ENCODE measurements at places on chromosomes 2 and 18.

GRCh38 chr2:8380026-8380425, 301.8 kb upstream of the ID2 start:
- DNase-seq, result no peak

GRCh38 chr18:46289463-46289862, 185.3 kb downstream of the HAUS1 start:
- no peak for DNase-seq

DNA sequence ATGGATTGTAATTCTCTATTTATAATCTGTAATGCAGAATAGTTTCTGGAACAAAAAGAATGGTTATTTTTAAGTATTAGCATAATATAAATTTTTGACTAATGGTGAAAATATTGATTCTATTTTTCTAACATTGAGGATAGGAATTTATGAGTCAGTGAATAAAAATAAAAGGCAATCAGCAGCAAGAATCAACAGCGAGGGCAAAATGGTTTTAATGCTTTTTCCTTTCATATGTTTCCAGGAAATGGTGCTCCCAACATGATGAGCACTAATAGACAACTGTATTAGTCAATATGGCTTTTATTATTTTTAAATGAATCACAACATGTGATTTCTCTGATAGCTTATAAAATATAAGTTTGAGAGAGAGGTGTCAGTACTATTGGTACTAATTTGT, 90.7 kb upstream of the TFPI start:
- DNase-seq, result no peak

DNA sequence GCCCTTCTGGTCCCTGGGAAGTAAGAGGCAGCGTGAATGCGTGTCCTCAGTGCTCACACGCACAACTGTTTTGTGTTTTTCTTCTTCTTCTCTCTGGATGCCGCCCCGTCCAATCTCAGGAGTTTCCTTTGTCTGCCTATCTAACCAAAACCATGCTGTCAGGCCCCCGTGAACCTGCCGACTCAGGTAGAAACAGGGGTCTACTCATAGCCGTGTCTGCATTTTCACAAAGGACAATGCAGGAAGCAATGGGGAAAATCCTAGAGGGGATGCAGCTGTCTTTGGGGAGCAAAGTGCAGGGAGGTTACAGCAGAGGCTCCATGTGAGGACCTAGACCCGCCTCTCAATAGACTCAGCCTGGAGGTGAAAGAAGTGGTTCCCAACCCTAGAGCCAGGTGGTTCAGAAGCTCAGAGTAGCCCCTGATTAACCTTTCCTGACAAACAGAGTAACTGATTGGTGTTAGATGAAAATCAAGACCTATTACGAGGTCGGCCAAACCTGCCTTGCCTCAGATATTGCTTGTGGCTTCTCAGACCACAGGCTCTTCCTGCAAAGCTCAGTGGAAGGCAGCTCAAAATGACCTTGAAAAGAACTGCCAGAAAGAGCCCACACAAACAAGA, 49.3 kb downstream of the CD226 start:
- DNase-seq, result no peak

GRCh38 chr2:219272356-219272755, 6.8 kb upstream of the DNAJB2 start:
- no peak for DNase-seq

DNA sequence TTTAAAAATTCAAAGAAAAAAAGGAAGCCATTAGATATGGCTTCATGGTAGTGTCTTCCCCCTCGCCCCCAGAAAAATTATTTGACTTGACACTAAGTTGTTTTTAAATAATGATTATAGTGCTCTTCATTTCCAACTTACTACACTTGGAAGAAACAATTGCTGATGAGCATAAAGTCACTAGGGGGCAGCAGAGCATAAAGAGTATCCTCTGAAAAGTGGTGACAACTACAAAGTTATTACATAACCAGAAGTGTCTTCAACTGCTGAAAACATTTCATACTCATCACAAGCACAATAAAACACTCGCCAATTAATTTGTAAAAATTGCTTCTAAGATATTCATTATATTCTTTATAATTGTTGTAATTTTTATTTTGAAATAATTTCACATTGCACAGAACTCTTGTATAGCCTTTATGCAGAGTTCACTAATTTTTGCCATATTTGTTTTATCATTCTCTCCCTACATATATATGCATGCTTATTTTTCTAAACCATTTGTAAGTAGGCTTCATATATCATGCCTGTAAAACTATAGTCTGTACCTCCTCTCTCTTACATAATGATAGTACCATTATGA, 54.9 kb downstream of the EXOC6B start:
- DNase-seq, result peak; percentile 75

- DNase-seq, result no peak
Measured at GRCh38 chr18:13577091-13577697, 149.2 kb downstream of the FAM210A start.

DNA sequence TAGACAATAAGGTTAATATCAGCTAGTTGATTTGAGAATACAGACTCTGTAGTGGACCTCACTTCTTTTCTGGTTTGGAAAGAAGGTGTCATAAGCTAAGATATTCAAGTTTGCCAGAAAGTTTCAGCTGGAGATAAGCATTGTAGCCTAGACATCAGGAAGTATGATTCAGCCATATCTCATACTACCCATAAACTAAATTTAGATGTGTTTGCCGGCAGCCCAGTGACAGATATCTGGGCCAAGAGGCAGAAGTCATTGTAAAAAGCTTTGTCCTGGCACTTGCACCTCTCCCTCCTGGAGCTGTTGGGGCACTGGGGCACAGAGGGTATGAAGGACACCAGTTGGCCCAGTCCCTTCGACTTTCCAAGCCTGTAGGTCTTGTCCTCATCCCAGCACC, 128.0 kb downstream of the EPHA4 start:
- DNase-seq, result no peak

DNA sequence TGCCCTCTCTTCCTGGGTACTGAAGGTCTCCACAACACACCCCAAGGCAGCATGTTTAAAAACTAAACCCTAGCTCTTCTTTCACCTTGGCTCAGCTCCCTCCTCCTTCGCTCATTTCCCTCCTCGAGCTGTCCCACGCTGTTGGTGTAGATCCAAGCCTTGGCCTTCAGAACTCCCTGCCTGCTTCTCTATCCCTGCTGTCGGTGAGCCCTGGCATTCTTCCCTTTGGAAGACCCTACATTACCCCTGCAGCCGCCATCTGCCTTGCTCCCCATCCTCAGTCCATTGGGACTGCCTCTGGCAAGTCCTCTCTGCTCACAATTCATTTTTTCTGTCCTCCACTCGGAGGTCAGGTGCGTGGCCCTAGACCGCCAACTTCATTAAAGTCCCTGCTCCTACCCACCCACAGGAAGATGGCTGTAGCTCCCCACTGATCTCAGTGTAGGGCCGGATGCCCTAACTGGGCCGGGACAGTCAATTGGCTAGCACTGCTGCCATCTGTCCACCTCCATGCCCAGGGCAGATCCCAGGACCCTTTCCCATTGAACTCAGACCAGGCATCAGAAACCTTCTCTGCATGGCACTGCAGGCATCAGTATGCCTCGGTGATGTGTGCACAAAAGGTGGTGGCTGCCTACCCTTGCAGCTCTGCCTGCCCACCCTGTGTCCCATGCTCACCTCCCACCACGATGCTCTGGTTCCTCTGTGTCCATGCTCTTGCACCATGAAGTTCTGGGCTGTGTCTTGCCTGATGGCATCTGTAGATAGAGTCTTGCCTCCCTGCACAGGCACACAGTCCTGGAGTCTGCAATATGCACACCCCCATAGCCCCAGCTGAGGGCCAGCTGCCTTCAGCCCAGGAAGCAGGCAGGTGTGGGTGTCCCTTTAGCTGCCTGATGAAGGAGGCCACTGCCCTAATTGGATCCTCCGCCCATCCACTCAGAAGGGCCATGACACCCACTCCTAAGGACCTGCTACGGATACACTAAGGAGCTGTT, 5.7 kb downstream of the AMER3 start:
- DNase-seq, result no peak

DNA sequence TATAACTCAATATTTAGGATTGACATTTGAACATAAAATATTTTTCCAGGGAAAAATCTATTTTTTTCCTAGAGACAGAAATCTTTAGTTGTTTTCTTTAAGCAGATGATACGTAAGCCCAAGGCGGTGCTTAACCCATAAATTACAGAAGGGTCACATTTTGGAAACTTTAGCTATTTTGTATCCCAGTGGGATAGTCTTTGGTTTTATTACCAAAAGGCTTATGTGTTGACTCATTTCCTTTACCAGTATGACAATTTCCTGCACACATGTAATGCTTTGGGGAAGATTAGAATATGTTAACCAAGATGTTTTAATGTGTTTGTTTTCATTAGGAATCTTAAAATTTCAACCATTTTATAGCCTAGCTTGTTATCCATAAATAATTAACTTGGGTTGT, 24.8 kb downstream of the DYNC1I2 start:
- peak; percentile 6 for DNase-seq

GRCh38 chr2:235827585-235827992, 333.7 kb downstream of the AGAP1 start:
- peak; percentile 73 for DNase-seq

- DNase-seq, result no peak
Measured at GRCh38 chr18:67608615-67609273, 92.2 kb upstream of the DSEL start.

DNA sequence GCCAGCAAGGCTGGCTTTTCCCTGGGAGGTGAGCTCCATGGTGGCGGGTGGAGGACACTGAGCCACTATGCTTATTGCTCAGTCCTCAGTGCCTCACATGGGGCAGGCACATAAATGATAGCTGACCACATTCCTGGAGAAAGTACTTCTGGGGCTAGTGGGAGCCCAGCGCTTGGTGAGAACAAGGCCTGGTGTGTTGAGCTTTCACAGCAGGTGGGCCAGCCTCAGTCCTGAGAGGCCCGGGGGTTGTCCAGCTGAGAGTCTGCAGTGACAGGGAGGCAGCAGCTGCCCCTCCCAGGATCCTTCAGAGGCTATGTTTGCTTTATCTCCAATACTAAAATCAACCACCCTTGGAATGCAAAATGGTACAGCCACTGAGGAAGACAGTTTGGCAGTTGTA, 217.7 kb downstream of the ZBTB7C start:
- no peak for DNase-seq

DNA sequence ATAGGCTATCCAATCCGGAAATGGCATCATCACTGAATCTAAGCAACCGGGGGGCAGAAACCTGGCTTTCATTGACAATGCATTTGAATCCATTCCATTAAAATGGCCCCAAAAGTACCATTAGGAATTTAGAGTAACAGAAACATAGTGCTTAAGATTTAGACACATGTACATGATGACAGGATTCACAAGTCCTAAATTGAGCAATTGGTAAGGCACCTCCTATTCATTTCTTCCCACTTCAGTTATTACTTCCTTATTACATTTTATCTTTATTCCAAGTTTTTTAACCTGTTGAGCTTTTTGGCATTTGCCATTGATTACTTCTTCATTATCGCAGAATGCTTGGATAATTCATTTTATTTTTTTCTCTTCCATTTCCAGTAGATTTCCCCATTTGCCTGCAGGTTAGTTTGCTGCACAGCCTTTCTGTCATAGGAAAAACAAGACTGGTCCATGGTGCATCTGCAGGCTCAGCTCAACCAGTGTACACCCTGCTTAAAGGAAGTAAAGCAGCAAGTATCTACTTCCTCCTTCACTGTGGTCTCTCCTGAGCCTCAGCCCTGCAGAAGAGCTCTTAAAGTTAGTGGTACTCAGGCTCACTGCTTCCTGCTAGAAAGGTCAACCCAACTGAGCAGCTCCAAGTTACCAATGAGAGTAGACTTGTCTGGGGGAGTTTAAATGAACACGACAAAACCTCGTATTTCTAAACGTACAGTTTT, 89.2 kb downstream of the DOCK10 start:
- DNase-seq, result no peak

- no peak for DNase-seq
Measured at GRCh38 chr2:222835143-222835822, 25.6 kb upstream of the ACSL3 start.

DNA sequence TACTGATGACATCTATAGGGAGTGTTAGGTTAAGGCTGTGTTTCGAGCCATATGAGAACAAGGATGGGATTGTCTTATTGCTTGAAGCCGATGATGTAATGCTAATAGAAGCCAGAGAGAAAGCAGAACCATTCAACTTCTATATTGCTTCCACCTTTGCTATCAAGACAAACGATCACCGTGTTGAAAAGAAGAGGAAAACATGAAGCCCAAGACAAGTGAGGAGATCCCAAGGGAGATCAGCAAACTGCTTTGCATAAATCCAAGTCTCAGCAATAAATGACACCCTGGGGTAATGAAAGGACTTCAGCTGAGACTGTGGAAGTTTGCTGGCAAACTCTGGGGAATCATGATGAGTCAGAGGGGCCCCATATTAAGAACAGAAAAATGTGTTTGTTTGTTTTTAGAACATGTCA, 206.2 kb downstream of the NCKAP5 start:
- peak; percentile 58 for DNase-seq

GRCh38 chr2:159349674-159350299, 63.3 kb upstream of the WDSUB1 start:
- no peak for DNase-seq

GRCh38 chr2:191296083-191297006, 51.1 kb downstream of the MYO1B start:
- no peak for DNase-seq

- no peak for DNase-seq
Measured at GRCh38 chr2:217783243-217783642, 219.6 kb downstream of the TNS1 start.

DNA sequence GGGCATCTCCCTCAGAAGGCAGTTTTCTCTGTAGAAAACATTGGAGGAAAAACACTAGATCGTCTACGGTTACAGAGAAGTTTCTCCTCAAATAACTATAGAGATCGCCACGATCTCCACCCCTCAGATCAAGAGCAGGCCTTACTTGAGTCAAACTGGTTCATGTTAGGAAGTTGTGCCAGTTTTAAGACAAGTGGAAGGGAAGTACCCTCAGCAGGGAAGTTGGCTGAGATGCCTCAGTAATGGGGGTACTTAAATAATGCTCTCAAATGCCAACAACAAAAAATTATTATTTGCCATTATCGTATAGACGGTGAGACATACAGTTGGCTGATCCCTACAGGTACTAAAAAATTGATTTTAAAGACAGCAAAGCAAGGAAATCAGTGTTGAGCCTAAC, 8.2 kb upstream of the SMAD7 start:
- DNase-seq, result no peak

DNA sequence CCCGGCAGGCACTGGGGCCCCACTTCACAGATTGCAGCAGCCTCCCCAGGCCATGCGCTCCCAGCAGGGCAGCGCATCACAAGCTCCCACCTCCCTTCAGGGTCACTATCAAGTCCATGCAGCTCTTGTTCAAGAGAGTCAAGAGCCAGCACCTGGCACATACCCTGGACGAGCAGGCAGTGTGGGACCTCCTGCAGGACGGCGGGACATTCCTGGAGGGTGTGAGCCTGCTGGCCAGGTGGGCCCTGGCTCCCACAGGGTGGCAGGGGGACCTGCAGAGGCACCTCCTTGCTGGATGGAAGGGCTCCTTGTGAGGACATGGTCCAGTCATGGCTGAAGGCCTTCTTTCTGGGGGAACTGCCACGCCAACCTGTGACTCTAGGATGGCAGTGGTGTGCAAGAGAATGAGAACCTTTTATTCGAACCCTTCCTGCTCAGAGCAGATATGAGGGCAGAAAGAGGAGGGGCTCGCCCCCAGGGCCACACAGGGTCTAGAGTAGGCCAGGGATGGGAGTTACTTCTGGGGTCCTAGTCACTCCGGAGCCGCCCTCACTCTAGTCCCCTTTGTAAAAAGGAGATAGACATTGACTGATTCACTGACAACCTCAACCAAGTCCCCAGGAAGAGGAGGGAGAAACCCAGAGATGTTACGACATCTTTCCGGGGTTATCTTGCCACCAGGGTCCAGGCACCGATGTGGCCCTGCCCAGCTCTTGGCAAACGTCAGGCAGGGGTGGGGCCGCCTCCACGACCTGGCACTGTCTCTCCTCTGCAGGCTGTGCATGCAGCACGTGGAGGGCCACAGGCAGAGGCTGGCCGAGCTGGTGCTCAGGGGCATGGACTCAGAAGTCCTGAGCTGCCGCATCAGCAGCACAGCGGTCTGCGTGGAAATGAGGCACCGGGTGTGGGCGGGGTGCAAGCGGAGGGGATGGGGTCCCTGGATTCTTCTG, 31.3 kb downstream of the HJURP start:
- no peak for DNase-seq

All from SW480 (cell line).